ENCODE measurements at places on chromosomes 3 and 15.

DNA sequence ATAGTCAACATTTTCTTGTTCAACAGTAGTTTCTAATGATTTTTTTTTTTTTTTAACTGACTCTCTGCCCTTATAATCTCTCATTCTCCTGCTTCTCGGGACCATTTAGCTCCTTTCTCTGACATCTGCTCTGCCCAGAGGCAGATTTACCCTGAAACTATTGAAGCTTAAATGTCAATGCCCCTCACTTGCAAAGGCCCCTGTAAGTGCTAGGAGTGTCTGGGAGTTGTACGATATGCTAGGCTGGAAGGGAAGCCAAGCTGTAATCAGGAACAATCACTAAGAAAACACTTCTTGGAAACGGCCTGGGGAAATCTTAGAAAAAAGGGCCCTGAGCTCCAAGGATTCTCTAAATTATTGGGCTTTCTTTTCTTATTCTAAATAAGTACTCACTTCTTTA lies 5.8 kb upstream of the PLOD2 start:
- DNase-seq: no peak

DNA sequence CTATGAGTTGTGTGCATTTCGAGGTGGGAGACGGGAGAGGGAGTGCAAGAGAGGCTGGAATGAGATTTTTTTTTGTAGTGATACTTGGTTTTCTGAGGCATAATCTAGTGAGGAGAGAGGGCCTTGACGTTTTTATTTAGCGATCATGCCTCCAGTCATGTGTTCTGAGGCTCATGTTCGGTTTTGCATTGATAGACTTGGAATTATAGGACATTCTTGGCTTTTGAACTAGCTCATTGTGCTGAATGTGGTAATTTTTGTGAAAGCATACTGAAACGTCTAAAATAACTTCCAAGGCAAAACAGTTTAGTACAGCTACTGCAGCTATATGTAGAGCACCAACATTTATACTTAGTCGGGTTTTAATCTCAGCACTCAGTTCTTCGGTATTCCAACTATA lies 408.1 kb downstream of the CNTN4 start:
- DNase-seq: no peak

- DNase-seq: no peak
Observed at GRCh38 chr3:188361888-188362287, 207.9 kb downstream of the LPP start.

DNA sequence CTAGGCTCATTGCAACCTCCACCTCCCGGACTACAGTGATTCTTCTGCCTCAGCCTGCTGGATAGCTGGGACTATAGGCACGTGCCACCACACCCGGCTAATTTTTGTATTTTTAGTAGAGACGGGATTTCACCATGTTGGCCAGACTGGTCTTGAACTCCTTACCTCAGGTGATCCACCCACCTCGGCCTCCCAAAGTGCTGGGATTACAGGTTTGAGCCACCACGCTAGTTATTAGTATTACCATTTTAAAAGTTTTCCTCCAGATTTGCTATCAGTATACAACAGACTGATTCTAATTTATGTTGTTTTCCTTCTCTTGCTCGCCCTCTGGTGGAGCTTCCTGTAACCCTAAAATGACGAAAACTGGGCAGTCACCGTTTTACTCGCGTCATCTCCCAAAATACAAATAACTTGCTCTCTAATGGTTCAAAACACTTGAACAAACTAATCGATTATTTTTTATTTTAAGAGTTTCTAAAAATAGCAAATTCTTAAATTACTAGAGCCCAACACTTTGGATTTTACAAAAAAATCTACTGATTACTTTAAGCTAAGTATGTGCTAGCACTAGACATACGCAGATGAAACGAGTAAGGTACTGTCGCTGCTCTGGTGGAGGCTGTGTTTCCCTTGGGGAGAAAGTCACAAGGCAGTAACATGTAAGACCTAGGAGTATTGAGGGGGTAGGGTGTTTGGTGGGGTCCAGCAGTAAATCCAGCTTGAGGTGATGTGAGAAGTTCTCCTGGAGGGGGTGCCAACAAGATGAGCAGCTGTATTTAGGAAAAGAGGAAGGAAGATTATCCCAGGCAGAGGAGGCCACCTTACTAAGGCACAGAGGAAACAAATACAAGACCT lies 203.3 kb downstream of the MBNL1 start:
- DNase-seq: peak; percentile 48

- no peak for DNase-seq
Observed at GRCh38 chr3:37487785-37488184, 313.4 kb upstream of the LRRFIP2 start.

DNA sequence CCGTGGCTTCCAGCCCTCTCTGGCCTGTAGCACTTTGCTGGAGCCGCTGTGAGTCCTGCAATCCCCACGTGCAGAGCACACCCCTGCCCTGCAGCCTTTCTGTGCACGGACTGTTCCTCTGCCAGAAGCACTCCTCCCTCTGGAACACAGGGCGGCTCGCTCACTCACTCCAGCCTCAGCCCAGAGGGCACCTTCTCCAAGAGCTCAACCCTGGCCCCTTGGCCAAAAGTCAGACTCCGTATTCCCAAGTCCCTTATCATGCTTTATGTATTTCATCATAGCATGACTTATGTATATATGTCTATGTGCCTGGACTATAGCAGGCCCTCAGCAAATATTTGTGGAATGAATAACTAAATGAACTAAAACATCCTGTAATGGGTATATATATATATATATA lies 63.2 kb downstream of the ASB7 start:
- DNase-seq: no peak

DNA sequence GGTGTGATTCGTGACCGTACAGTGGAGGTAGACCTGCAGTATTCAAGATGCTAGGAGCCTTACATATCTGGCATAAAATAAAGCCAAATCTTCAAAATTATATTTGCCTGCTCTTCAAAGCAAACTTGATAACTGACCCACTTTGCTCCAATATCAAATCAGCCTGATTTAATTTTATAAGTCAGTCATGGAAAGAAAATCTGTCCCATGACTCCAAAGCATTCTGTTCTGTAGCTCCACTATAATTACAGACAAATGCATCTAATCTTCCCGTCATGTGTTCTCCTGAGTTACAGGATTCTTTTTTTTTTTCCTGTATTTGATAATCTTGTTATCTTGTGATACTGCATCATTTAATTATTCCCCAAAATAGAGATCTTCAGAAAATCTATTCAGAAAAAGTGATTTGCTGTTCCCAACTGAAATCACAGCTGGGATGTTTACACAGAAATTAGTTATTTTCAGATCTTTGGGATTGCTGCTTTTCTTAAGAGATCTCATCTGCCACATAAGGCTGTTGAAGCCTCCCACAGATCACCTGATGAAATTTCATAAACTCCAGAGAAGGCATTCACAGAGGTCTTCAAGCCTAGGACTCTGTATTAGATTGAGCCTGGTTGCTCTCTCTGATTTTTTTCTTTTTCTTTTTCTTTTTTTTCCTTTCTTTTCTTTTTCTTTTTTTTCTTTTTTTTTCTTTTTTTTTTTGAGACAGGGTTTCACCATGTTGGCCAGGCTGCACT lies 27.2 kb downstream of the TIMP4 start:
- DNase-seq: no peak

DNA sequence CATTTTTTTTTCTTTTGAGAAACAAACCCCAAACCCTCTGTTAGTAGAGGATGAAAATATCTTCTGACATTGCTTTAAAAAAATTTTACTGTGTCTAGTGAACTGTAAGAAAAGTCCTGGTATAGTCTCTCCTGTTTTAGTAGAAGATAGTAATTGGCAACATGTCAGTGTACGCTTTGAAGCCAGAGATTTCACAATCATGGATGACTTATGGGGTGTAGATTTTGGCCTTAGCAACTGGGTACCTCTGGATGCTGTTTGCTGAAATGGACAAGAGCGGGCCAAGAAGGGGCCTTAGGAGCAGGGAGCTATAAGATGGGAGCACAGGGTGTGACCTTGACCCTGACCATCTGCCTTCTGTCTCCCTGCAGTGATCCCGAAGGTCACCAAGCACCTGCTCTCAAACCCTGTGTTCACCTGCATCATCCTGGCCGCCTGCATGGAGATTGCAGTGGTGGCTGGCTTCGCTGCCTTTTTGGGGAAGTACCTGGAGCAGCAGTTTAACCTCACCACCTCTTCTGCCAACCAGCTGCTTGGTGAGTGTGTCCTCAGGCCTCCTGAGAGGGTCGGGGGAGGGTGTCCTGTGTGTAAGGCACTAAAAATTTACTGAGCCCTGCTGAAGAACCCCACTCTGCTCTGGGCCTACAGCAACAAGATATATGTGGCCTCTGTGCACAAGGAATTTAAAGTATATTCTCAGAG lies 266.7 kb downstream of the SLCO3A1 start:
- DNase-seq: no peak

- no peak for DNase-seq
Observed at GRCh38 chr3:47455806-47456452, 19.8 kb downstream of the SCAP start.

GRCh38 chr3:102750322-102750721 lies 315.5 kb downstream of the ZPLD1 start:
- DNase-seq: no peak

GRCh38 chr3:23916152-23916885 lies 471 bp downstream of the NKIRAS1 start:
- no peak for DNase-seq

DNA sequence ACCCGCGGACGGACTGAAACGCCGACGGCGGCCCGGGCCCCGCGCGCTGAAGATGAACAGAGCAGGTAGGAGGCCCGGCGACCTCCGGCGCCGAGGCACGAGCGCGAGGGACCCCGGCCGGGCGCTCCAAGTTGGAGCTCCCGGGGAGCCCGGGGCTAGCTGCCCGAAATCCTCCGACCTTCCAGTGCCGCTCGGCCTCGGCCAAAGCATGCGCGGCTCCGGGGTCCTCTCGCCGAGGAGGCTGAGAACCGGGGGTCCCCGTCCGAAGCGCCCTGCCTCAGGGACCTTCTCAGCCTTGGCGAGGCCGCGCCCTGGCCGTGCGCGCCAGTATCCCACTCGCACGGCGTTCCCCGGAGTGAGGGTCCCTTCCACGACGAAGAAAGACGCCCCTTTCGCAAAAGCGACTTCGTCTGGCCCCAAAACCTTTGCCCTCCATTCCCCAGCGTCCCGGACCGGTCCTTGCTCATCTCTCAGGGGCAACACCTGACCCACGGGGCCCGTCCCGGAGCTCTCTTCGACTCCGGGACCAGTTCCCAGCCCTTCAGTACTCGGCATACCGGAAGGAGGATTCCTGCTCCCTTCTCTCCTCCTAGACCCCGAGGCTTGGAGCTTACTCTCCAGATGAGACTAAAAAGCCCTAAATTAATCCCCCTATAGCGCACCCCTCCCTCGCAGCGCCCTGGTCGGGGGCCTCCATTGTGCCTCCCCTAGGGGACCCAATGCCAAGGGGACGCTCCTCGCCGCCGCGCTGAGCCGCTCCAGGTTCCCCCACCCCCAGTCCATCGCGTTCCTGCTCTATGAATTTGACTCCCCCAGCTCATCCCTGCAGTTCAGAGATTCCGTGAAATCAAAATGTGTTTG lies 7.7 kb upstream of the FGD5 start:
- no peak for DNase-seq

DNA sequence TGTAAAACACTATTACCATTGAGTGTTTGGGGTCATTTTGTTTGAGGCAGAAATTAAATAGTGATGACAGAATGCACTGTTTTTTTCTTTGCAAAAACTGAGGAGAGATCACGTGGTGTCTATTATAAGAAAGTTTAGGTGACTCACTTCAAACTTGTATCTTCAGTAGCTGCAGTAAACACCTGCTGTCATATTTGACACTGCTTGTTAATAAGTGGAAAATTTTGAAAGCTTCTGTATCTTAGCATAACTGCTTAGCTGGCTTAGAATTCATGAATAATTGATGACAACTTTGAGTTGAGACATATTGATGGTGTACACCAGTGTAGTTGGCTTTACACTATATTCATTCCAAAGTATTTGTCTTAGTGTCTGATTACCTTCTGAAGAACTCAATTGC lies 29.7 kb upstream of the MDFIC2 start:
- DNase-seq: no peak

DNA sequence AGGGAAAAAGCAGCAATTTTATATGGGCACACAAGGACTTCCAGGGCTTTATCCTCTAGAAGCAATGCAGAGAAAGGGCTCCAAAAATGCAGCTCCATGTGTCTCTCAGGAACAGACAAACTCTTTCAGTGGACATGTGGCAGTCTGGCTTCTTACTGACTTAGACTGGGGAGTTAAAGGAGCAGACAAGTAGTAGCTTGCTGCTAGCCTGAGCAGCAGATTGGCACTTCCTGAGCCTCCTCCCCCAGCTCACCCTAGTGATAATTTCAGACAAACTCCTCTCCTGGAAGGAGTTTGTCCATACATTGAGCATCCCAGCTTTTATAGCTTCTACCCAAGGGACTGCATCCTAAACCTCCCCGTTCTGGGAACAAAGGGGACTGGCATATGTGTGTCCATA lies 101.7 kb upstream of the MANF start:
- DNase-seq: no peak

DNA sequence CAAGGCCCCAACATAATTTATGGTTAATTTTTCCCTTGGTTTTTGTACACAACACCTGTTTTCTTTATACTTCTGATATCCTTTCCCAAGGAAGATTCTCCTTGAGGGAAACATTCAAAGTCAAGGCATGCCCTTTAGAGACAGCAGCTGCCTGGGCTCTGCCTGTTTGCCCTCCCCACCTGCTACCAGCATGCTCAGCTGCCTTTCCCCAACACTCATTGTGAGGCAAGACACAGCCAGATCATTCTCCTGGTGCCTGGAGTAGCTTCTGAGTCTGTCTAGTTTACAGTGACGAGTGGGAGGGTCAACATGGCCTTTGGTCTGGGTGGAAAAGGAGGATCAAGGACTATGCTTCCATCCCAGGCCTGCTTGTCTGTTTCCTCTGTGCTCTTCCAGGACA lies 132.5 kb downstream of the EPHB1 start:
- no peak for DNase-seq

DNA sequence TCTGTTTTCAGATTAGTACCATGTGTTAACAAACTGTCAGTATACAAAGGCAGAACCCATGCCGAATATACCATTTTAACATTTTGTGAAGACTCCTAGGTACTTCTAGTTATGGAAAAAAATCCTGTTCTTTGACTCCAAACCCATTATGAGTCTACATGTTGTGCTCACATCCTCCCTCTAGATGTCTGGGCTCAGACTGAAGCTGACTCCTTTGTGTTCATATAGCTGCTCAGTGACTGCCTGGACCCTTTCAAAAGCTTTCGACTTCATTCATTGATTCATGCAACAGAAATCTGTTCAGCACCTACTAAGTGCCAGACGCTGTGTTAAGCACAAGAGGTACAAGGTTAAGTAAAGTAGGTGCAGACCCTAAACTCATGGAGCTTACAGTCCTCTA lies 60.5 kb downstream of the MEGF11 start:
- DNase-seq: no peak

- DNase-seq: no peak
Observed at GRCh38 chr3:186917512-186918312, 12.6 kb upstream of the ST6GAL1 start.

GRCh38 chr3:159032311-159032710 lies 230.5 kb downstream of the MFSD1 start:
- DNase-seq: no peak
